ENCODE measurements at places on chromosomes 7 and 10.

DNA sequence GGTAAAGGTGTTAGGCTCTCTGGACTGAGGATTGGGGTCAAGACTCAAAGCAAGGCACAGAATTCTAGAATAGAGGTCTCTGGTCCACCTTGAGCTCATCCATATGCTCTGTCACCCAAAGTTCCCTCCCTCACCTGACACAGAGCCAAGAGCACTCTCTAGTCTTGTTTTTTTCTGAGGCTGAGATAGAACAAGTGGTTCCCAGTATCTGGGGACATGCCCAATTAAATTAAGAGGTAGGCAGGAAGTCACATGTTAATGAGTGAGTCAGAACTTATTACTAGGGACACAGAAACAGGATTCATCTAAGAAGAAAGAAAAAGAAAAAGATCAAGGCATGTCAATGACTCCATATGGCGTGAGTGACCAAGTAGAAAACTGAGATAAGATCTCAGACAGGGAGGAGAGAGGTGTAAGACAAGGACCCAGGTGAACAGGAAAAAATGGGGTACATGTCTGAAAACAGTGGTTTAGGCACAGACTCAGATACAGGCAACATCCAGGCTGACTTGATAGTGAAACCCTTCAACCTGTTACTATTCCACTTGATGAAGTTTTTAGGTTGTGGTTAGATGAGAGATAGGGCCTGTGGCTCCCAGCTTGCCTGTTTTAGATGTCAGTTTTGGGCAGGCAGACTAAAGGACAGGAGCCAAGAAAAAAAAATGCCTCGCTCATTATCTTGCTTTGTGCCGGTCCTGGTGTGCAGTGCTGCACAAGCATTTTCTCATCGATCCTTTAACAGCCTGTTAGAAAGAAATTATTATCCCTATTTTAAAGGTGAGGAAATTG, 609.9 kb downstream of the CCSER2 start:
- DNase-seq = no peak

DNA sequence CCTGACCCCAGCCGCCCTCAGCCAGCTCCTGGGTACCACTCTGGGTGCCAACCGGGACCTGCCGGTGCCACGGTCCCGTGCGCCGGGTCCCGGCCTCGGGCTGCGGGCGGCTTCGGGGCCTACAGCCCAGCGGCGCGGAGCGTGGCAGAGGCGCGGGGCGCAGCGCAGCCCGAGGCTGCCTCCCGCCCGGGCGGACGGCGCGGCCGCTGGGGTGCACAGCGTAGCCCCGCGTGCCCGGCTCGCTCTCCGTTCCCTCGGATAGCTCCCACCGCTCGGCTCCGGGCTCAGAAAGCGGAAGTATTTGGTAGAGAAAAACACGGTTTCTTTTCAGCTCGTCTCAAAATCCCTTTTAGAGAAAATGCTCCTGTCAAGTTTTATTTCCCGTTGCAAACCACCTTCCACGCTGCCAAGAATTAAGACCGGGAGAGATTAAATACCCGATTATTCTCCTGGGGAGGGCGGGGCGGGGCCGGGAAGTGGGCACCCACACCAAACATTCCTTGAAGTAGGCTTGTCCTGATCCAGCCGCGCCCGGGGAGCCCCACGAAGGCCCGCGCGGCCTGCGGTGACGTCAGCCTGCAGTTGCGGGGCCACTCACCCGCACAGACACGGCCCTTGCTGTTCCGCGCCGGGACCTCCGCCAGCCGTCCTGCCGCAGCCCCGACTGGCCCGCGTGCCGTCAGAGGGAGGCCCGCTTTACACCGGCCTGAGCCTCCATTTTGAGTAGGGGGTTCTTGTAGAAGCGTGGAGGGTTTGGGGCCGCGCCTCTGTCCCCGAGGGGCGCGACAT, 7.2 kb downstream of the HOXA13 start:
- peak; percentile 66 for DNase-seq

- no peak for DNase-seq
Measured at GRCh38 chr7:101705331-101705730, 76.2 kb upstream of the MYL10 start.

- DNase-seq = no peak
Measured at GRCh38 chr7:48118041-48118440, 29.0 kb downstream of the UPP1 start.

DNA sequence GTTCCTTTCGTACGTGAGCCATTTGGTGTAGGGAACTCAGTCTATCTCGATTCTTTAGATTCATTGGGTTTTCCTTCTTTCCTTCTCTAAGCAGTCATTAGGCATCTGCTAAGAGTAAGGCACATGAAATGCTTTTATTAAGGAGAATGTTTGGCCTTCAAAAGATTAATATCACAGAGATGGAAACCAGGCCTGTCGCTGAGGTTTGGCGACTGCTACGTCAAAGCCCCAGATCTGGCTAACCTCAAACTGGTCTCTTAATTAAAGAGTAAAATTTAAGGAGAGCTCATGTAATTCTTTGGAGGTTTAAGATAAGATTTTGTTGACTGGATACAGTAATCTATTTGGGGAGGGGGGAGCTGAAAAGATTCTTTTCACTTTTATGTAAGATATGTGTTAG, 189.8 kb downstream of the JCAD start:
- DNase-seq = no peak

GRCh38 chr10:119268871-119269506, 61.6 kb downstream of the GRK5 start:
- DNase-seq = no peak

- DNase-seq = no peak
Measured at GRCh38 chr7:33061282-33061937, 1.2 kb downstream of the NT5C3A start.

GRCh38 chr10:104441329-104442000, 87.8 kb downstream of the CFAP58 start:
- DNase-seq = no peak

DNA sequence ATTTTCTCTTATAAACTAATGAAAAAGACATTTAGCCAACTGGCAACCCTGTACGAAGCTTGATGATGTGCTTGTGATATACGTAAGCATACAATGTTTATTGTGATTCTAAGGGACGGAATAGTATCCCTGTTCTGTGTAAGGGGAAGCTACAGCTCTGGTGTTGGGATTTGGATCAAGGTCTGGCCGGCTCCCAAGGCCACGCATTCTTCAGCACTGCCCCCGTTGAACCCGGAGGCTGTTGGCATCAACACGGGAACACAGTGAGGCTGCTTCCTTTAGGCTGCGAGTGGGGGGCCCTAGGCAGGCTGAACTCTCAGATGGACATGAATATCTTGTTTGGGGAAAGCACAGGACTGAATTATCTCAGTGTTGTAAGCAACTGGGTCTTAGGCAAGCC, 180.6 kb downstream of the CAMK1D start:
- no peak for DNase-seq

GRCh38 chr7:108406222-108406890, 49.9 kb downstream of the NRCAM start:
- no peak for DNase-seq

DNA sequence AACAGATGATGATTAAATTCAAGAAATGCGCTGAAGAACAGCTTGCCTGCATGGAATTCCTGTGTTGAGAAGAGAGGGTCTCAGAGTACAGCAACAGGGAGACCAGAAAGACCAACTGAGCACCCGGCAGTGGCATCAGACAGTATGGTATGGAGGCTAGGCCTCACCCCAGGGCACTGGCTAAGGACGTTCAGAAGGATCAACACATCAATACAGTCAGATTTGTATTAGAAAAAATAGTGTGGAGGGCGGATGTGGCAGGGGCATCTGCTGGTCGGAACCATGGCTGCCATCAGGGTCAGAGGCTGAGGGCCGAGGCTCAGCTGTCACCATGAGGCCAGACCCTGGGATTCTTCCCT, 142.1 kb downstream of the ADARB2 start:
- DNase-seq = no peak

DNA sequence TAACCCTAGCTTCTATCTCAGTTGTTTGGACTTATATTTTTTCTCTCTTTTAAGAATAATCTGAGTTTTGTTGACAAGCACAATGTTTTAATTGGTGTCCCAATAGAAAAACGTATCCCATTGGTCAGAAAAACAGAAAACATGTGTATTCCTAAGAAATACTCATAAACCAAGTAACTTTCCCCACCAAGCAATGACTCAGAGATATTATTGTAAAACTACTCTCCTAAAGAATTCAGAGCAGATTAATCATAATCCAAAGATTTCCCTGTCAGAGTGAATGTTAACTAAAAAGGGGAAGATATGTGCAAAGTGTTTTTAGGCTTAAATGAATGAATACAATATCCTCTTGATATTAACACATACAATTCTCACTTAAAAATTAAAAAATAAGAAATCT, 29.4 kb upstream of the MBL2 start:
- no peak for DNase-seq

DNA sequence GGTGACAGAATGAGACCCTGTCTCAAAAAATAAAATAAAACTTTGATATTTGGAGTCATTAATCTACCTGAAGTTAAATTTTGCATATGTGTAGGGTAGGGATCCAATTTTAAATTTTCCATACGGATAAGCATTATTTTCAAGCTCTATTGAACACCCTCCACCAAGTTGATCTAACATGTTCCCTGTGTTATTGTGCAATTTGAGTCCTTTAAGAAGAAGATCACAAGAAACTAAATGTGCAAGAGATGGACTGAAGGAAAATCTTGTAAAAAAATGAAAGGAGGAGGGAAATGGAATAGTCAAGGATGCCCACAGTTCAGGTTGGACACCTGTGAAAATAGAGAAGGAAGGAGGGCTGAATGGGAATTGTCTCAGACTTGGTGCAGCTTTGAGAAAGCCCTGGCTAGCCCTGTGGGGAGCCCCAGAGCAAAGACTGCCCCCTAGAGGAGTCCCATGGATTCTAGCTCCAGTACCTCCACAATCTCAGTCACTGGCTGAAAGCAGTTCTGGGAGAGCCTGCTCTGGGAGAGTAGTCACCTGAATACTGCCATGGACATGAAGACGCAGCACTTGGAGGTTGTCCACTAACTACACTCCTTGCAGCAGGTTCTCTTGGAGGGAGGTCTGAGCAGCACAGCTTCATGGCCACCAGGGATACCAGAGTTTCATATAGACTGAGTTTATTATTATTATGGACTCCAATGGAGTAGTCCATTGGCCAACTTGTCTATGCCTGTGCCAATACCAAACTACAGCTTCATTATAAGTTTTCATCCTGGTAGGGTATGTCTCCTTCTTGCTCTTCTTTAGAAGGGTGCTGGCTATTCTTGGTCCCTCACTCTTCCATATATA, 5.7 kb upstream of the TIAL1 start:
- no peak for DNase-seq

GRCh38 chr7:22357311-22358175, 589 bp upstream of the RAPGEF5 start:
- no peak for DNase-seq

DNA sequence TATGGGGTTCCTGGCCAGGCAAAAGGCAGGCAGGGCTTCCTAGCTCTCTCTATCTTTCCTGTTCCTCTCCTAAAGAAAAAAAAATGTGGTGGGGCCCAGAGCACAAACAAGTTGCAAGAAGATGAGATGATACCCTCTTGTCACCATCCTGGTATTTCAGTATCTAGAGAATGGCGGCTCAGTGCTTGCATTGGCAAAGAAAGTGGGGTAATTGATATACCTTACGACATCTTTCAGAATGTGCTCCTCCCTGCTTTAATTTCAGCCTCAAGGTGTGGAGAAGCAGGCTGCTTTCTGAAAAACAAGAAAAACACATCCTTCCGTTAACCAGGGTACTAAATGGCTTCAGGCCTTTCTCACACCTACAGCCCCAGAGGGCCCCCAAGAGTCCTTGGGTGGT, 34.5 kb upstream of the CUX1 start:
- DNase-seq = no peak

GRCh38 chr7:131338173-131338572, 10.5 kb downstream of the MKLN1 start:
- no peak for DNase-seq

GRCh38 chr7:1114505-1114904, 26.6 kb downstream of the GPER1 start:
- no peak for DNase-seq

GRCh38 chr7:155352753-155353115, 55.1 kb downstream of the INSIG1 start:
- DNase-seq = no peak

- DNase-seq = no peak
Measured at GRCh38 chr10:65861249-65861648, 1064.6 kb upstream of the LRRTM3 start.

- no peak for DNase-seq
Measured at GRCh38 chr10:119245272-119245671, 37.9 kb downstream of the GRK5 start.

DNA sequence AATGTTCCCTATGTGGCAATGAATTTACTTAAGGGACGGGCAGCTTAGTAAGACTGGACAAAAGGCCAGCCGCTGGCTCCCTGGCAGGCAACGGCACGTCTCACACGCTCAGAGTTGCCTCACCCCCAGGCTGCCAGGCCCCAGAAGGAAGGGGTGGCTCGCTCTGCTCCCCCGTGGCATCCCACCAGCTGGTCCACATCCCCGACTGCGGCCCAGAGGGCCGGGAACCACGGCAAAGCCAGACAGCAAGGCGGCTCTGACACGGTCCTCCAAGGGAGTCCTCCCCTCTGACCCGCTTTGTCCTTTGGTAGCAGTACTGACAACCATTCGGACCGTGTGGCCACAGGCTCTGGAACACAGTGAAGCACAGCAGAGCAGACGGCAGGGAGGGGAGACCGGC, 34.1 kb downstream of the NUDT1 start:
- no peak for DNase-seq

DNA sequence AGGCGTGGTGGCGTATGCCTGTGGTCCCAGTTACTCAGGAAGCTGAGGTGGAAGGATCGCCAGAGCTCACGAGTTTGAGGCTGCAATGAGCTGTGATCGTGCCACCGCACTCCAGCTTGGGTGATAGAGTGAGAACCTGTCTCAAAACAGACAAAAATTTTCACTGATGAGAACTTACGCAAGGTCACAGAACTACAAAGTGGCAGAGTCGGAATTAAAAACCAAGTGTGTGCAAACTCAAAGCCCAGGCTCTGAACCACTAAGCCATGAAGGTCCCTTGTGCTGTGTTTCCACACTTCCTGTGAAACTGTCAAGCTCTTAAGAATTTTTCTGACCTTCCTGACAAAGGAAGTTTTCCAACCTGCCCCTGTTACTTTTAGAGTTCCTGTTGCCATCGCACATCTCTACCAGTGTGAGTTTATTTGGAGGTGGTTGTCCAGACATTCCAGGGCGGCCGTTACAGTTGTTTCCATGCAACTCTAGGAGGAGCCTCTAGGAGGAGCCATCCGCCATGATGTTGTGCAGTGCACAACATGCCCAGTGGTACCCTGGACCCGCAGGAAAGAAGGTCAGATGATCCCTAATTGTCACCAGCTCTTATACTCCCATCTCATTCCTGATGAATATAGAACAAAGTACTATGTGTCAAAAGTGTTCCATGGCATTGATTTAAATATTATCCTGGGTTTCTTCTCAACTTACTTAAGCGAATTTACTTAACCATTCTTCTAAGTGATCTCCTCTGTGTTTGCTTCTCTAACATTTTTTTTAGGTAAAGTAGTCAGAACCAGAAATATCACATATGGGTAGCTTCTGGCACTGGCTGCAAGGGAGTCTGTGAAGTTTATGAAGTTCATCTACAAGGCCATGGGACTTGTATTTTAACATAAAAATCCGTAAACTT, 49.0 kb upstream of the LYZL1 start:
- DNase-seq = no peak

Measured in tibial artery (tissue), 4 donors.